ENCODE measurements at places on chromosomes 1 and 21.

DNA sequence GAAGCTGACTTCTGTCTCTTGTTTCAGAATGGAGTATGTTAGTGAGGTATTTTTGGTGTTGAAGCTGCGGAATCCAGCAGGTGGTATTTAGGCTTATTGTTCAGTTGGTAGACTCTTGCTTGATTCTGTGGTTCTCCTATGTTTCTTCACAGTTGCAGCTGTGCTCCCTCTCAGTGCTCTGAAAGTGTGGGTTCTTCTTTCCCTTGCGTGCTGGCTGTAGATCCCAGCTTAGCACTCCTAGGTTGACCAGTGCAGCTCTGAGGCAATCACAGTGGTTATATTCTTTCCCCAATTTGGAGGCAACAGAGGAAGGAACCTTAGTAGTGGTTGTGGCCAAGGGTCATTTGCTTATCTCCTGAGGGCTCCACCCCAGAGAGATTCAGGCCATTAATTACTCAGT is 269.2 kb upstream of the NRIP1 start:
- no peak for DNase-seq

DNA sequence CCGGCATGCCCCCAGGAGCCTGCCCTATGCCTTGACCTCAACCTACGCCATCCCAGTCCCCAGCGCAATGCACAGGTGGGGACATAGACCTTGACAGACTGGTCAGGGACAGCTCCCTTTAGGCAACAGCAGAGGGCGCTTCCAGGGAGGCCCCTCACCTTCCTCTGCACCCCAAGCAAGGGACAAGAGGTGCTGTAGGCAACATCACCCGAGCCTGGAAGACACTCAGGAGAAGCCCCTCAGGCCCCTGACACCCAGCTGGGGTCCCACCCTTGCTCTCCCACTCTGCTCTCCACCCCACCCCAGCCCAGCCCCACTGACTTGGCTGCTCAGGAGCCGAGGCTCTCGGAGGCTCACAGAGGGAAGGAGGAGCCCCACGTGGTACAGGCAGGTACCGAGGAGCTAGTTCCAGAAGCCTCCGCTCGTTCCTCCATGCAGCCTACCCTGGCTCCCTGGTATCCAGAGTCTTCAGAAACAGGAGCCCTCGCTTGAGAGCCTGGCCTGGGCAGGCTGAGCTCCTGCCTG is 2.4 kb upstream of the WNT3A start:
- no peak for DNase-seq

DNA sequence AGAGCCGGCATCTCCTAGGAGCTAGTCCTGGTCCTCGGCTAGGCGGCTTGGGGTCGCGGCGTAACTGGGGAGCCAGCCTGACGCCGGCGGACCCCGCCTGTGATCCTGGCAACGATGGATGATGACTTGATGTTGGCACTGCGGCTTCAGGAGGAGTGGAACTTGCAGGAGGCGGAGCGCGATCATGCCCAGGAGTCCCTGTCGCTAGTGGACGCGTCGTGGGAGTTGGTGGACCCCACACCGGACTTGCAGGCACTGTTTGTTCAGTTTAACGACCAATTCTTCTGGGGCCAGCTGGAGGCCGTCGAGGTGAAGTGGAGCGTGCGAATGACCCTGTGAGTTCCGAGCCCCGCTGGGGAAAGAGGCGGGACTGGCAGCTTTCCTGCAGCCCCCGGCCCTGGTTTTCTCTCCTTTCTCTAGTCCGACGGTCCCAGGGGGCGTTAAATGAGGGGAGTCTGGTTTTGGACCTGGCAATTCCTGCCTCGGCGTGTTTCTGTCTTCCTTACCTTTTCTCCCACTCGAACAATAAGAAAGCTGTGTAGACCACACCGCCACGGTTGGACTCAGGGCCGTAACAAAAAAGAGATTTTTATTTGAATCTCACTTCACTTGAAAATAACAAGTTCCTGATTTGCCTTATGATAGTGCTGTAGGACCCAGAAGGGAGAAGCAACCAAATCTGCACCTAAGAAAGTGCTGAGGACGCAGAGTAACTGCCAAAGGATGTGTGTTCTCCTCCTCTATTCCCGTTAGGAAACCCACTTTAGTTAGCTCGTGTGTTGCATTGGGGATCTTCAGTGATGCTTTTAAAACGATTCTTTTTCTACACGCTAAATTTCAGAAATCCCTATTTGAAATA is at the start of gene SPRTN:
Gene SPRTN, plus strand, starts transcription at position 24 of the 859 bp plus-strand sequence. Its CDS starts 91 bp downstream, at position 115.
- DNase-seq: peak; percentile 82

GRCh38 chr1:110875216-110875731 is 2.3 kb downstream of the CD53 start:
- no peak for DNase-seq

DNA sequence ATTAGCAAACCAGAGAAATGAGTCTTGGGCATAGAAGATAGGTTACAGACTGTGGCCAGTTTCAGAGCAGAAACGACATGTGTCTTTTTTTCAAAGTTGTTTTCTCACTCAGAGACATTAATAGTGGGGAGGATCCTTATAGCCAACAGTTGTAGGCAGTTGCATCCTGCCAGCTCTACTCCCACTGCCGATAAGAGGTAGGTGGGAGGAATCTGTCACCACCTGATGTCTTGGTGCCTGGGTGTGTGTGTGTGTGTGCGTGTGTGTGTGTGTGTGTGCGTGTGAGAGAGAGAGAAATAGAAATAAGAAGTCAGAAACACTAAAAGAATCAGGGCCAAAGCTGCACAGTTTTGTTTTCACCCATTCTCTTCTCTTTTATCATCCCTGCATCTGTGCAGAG is 219.5 kb downstream of the ZP4 start:
- DNase-seq: no peak

DNA sequence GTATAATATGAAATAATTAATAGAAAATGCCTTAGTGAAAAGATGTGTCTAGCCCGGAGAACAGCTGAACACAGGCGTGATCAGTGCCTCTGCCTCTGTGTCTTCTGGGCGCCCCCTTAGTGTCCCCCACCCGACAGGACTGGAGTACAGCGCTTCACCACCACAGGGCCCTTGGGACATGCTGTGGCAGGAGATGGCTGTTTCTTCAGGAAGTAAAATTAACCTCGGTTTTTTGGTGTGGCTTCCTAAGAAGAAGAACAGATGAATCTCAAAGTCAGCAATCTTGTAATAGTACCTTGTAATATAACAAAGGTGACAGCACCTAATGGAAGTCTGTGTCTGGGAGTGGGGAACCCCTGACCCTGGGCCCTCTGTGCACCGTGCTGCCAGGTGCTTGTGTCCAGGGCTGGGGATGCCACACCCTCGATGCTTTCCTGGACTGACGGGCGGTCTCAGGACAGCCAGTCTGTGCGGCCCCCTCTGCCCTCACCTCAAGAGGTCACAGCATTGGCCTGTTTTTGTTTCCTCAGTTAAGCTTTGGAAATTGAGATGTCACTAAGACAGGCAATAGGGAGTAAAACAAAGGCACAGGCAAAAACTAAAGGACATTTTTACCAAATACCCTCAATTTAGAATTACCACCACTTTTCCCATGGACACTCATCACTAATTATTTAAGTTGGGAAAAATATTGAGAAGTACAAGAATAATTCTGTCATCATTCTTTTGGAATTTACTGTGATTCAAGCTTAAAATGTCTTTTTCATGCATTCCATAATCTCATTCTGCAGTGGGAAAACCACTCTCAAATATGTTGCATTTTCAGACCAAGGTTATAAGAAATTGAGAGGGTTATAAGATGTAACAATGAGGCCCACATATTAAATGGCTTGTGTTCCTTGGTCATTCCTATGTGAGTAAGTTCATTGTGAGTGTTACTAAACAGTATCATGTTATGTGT is 79.3 kb downstream of the ADARB1 start:
- no peak for DNase-seq

GRCh38 chr1:4986306-4986705 is 331.9 kb downstream of the AJAP1 start:
- DNase-seq: no peak

DNA sequence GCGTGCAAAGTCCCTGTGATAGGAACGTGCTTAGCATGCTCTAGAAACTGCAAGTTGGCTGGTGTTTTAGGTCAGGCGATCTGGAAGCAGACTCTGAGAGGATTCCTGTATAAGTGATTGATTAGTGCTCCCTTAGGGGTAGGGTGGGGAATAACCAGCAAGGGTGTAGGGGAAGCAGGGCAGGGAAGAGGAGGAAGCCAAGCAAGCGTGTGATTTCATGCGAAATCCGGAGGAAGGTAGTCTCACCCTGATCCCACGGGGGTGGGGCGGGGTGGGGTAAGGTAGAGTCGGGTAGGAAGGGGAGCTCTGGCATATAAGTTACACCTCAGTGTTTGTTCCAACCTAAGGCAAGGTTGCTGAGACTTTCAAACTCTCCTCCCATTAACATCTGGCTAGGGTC is 24.9 kb upstream of the CTPS1 start:
- no peak for DNase-seq

- DNase-seq: no peak
Observed at GRCh38 chr1:43171312-43171875, 696 bp downstream of the EBNA1BP2 start.

DNA sequence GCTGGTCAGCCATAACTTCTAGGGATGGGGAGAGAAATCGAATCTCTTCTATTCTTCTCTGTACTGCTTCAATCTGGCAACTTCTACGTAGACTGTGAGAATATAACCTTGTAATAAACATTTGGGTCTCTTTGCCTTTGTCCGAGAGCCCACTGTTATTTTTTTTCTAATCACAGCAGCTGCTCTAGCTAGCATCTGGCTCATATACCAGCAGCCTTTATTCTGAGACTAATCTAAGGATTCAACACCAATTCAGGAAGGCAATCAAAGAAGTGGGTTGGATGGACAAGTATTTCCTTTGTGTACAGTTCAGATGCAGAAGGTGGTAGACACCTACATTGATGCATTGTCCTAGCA is 15.6 kb downstream of the PCP4 start:
- no peak for DNase-seq

DNA sequence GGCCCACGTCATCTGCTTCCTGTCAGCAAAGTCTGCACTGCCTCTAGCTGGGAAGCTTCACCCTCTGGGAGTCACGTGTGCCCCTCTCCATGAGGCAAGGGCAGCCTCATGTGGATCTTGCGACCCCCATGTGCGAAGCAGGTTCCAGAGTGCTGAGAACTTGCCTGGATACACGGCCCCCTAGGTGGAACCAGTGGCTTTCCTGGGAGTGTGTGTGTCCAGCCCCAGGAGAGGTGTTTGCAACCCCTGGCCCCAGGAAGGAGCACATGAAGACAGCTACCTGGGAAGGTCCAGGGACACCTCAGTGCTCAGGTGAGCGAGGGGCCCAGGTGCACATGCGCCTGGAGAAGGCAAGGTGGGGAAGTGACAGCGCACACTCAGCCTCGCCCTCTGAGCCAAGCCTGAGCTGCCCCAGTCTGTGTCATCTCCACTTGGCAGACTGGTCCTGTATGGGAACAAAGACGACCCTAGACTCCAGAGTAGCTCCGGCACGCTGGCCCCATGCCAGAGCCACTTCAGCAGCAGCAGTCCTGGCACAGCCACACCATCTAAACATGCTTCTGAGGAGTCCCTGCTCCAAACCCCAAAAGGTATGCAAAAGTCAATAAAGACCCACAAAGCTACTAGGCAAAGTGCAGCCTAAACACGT is 8.9 kb downstream of the LSS start:
- no peak for DNase-seq

DNA sequence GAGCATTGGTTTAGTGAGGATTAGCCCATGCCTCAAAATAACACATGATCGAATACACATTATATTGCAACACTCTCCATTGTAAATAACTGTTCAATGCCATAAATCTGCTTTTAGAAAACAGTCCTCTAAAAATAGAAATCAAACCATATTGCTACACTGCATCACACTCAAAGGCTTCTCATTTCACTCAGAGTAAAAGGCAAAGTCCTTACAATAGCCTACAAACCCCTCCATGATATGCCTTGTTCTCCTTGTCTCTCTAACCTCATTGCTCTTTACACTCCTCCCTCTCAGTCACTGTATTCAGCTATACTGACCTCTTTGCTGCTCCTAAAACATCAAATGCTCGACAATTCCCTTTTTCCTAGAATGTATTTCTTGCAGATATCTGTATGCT is 64.2 kb downstream of the CYYR1 start:
- DNase-seq: no peak

- no peak for DNase-seq
Observed at GRCh38 chr1:156578055-156578454, 1.5 kb upstream of the TTC24 start.

- DNase-seq: no peak
Observed at GRCh38 chr1:88472298-88472697, 211.8 kb upstream of the PKN2 start.

DNA sequence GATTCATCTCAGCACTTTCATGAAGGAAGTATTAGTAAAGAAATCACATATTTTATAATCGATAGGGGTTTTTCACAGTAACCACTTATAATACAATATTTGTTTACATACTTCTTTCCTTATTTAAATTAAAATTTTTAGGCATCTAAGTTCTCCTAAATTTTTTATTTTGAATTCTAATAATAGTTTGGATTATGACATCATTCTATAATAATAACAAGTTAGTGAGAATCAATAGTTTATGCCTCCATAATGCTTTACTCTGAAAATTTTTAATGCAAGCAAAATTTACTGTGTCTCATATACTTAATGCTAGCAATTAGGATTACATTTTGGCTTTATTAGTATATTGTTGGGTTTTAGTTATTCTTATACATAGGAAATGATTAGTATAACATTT is 252.2 kb downstream of the ZP4 start:
- DNase-seq: no peak

GRCh38 chr1:198667807-198668206 is 29.0 kb downstream of the PTPRC start:
- no peak for DNase-seq

DNA sequence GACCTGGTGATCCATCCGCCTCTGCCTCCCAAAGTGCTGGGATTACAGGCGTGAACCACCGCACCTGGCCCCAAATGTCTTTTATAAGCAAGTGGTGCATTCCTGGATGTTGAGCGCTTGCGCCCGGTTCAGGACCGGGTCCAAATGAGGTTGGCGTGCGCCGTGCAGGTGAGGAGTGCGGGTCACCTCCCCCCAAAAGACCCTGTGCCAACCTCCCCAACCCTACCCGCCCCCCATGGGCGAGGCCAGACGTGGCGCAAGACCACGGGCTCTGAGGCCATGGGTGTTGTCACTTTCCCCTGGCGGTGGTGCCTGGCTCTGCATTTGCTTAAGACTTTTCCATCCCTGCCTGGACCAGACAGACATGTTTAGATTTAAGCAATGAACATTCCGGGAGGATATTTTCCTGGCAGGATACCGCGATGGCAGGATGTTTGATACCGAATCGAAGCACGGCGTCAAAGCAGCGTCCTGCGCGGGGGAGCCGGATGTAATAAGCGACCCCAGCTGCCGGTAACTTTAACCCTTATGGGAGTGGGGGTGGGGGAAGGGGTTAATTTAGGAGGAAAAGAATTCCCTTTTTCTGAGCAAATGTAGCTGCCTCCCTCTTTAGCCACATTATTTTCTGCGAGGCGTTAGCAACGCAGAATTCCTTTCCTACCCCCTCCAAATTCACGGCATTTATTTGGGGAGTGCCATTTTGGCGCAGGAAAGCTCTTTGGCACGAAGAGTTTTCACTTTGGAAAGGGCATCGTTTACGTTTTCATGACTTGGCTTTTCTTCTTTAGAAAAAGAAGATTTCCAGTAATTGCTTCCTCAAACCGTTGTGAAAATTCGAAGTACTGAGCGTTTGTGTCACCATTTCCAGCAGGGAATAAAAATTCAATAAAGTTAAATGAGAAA is 27.8 kb upstream of the RNF187 start:
- peak; percentile 81 for DNase-seq

- no peak for DNase-seq
Observed at GRCh38 chr21:45031571-45032191, 42.7 kb upstream of the ADARB1 start.

- no peak for DNase-seq
Observed at GRCh38 chr1:166730299-166730888, 108.9 kb upstream of the POGK start.

All from cerebellum (tissue), 4 donors.